Bone marrow (tissue), 2 donors: ENCODE measurements at places on chromosomes 13 and 19.

- DNase-seq = no peak
Observed at GRCh38 chr13:28744656-28745055, 25.9 kb upstream of the SLC46A3 start.

GRCh38 chr19:1468821-1469254 is 10.2 kb downstream of the C19orf25 start:
- peak; percentile 27 for DNase-seq

DNA sequence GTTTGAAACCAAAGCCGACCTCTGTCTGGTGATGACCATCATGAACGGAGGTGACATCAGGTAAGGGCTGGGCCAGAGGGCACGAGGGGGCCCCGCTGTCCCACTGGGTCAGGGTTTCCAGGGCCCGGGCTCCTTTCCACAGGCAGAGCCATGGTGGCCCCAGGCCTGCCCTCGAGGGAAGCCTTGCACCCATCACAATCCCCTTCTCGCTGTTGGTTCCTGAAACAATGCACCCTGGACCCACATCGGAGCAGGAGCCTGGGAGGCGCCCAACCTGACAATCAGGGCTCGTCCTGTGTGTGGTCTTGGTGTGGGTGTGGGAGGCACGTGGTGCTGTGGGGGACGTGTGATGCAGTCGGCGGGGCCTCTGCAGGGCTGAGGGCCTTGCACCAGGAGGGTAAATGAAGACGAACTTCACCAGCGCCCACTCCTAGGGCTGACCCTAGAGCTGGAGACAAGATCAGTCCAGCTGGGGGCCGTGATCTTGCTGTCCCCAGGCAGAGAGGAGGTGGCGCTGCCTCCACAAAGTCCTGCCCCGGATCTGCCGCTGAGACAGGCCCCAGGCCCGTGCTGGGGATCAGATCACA is 2.8 kb downstream of the GRK1 start:
- DNase-seq = no peak

- no peak for DNase-seq
Observed at GRCh38 chr13:109657395-109657794, 129.0 kb downstream of the IRS2 start.

DNA sequence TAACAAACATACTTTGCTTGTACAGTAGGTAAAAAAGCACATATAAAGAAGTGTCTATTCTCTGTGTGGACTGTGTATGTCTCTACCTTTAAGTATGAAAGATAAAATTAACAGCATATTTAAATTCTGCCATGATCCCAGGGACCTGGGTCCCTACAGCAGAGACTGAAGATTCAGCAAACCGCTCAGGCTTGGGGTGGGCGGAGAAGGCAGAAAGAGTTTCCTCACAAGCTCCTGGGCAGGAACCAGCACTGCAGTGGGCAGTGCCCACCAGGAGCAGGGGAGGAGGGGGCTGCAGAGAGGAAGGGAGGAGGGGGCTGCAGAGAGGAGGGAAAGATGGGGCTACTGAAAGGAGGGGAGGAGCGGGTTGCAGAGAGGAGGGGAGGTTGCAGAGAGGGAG is 44.6 kb upstream of the GRTP1 start:
- DNase-seq = no peak

- no peak for DNase-seq
Observed at GRCh38 chr19:5038631-5039271, 69.8 kb downstream of the KDM4B start.

- DNase-seq = no peak
Observed at GRCh38 chr19:389255-389934, 19.6 kb downstream of the C2CD4C start.

- no peak for DNase-seq
Observed at GRCh38 chr19:30711296-30711695, 339.1 kb downstream of the ZNF536 start.

DNA sequence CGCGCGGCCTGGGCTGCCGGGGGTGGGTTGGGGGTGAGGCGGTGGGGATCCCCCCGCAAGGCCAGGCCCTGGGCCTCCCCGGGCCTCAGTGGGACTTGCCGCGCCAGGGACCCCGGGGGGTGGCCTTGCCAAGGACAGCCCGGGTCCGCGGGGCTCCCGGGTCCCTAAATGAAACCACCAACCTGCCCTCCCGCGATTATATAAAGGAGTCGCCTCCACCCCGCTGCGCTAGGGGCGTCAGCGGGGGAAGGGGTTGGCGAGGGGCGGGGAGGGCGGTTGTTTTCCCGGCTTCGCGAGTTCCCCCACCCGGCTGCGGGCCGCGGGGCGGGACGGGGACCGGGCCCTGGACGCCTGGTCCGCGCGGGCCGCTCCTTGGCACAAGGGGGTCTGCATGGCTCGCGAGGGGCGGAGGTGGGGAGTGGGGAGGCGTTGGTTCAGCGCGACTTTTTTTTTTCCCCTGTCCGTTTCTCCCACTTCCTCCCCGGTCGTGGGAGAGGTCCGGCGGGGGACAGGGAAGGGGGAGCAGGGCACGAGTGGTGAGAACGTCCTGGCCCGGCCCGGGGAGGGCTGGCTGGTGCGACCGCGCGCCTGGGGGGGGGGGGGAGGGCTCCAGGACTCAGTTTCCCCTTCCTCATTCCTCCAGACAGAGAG is 822 bp upstream of the ZBTB7A start:
- peak; percentile 56 for DNase-seq

- DNase-seq = no peak
Observed at GRCh38 chr13:31242916-31243315, 43.1 kb downstream of the B3GLCT start.

DNA sequence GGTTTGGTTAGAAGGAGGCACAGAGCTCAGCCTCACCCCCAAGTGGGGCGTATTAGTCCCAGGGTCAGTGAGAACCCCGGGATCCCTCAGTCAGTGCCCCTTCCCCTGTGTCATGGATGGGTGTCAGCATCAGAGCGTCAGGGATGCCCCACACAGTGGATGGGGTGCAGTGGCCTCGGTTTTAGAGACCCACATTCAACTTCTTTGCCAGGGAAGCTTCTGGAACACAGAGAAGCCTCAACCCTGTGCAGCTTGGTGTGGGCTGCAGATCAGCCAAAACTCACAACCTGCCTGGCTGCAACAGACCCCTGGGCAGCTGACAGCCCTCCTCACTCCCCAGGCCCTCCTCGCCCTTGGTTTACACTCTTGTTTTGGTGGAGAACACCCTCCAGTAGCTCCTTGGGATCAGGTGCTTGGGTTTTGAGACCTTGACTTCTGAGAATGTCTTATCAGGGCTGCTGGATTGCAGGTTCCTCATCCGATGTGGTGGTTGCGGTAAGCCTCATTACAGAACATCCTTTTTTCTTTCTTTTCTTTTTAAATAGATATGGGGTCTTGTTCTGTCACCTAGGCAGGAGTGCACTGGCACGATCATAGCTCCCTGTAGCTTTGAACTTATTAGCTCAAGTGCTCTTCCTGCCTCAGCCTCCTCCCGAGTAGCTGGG is 11.0 kb downstream of the ZNF333 start:
- DNase-seq = no peak

DNA sequence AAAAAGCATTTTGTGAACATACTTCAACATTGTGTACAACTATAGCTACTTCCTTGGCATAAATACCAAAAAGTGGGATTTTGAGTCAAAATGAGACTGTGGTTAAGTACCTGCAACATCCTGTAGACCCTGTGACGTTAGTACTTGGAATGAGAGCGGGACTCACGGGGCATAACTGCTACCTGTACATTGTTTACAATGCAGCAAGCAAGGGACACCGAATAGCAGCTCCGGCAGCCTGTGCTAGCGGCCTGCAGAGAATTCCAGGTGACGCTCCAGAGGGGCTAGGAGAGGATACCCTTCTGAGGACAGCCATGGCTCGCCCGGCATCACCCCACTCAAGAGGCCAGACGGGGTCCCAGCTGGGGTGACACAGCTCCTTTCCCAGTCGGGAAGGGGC is 824 bp upstream of the ZNF331 start:
- DNase-seq = no peak

GRCh38 chr19:2214251-2214650 is 21.9 kb downstream of the PLEKHJ1 start:
- DNase-seq = no peak

- DNase-seq = no peak
Observed at GRCh38 chr19:50928831-50929230, 17.6 kb upstream of the KLK4 start.

GRCh38 chr13:41674246-41674645 is 216.9 kb downstream of the RGCC start:
- DNase-seq = no peak

DNA sequence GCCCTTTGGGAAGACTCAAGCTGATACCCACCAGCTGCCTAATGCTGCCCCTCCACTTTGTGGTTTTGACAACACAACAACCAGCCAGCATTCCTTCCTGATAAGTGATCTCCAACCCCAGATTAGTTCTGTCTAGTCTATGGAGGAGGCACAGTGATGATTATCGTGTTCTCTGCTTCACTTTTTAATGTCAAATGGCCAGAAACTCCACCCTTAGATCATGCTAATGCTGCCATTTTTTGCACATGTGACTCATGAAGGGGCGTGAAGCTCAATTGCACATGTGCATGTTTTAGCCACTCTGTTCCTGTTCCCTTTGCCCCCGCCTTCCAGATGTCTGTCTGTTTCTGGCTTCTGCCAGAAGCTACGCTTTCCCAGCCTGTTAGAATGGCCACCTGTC is 199.8 kb downstream of the COG6 start:
- no peak for DNase-seq

GRCh38 chr13:112755331-112755730 is 65.5 kb downstream of the ATP11A start:
- DNase-seq = no peak

DNA sequence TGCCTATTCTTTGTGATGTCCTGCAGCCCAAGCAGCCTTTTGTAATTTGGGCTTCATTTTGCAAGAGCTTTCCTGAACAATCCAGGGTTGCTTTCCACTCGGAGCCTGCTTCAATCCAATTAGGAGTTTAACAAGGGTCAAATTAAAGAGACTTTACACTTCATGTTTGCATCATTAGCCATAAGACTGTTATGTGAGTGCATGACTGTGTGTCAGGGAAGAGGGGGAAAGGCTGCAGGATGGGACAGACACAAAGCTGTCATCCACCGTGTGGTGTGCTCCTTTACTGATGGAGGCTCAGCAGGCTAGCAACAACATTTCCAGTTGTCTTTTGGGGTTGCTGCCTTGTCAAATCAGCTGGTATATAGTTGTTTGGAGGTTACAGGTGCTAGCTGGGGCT is 23.7 kb upstream of the MAB21L1 start:
- DNase-seq = no peak

DNA sequence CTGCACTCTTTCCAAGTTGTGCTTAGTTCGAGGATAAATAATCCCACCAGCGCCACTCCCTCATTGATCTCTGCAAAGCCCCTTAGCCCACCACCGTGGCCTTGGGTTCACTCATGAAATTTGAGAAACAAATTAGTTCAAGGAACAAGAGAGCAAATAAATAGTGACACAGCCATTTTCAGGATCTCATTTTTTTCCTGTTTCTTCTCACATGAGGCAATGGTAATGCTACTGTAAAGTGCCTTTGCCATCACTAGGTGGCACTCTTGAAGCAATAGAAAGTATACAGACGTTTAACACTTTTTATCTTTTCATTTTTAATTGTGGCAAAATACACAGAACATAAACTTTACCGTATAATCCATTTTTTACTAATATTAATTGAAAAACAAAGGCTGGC is 76.8 kb upstream of the ZNF835 start:
- DNase-seq = no peak

- DNase-seq = no peak
Observed at GRCh38 chr19:47375694-47376588, 26.8 kb downstream of the DHX34 start.
